Forelimb muscle (tissue), 1 donor: ENCODE measurements at places on chromosomes 2 and 18.

GRCh38 chr18:57446322-57446721 lies 11.1 kb downstream of the ONECUT2 start:
- DNase-seq = no peak

DNA sequence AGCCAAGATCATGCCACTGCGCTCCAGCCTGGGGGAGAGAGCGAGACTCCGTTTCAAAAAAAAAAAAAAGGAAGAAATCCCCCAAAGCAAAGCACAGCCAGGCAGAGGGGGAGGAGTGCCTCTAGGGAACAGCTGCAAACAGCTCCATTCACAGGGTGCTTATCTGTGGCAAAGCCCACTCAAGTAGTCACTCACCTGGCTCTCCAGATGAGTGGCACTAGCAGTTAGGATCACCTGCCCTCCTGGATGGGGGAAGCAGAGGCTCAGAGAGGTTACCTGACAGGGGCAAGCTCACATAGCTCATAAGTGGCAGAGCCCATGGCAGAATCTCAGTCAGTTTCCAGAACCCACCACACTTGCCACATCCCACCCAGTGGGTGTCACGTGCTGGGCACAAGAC lies 30.3 kb downstream of the TFCP2L1 start:
- DNase-seq = no peak

GRCh38 chr2:169734169-169734847 lies 676 bp downstream of the KLHL23 start:
- DNase-seq = no peak

DNA sequence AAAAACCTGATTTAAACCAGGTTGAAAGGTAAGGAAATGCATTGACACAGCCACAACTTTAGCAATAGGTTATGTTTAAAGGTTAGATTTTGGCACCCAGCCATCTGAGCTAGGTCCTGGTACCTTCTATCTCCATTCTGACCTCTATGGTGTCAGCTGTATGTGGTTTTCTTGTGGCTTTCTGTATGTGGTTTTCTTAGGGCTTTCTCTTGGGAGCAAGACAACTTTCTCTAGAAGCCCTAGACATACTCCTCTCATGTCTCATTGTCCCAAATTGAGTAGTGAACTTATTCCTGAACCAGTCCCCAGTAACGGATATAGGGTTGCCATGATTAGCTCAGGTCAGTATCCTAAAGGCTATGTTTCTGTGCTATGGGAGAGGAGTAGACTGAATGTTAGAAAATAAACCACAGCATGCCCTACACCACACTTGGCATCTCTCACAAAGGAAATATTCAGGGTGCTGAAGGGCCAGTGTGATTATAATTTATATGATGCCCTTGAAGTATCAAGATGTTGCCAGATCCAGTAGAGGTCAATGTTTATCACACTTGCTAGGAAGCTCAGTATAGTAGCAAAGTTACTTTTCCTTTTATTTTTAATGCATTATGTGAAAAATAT lies 176.1 kb downstream of the CAPN13 start:
- no peak for DNase-seq

DNA sequence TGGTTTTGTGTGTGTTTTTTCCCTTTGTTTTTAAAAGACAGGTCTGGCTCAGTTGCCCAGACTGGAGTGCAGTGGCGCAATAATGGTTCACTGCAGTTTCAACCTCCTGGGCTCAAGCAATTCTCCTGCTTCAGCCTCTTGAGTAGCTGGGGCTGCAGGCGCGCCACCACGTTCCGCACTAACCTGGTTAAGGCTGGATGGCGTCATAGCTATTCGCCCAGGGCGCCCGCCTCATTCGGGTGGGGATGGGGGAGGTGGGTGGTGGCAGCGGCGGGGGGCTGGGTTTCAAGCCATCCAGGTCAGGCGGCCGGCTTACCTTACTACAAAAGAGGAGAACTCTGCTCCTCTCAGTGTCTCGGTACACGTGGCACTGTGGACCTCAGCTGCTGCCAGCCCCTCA lies 42.8 kb downstream of the EEF1B2 start:
- DNase-seq = no peak
